Activated CD8-positive, alpha-beta memory T cell treated with anti-CD3 and anti-CD28 coated beads, Interleukin-2, amount 10 ng/mL, durations not matched to agents 7 days and 5 days (primary cell): ENCODE measurements at places on chromosomes 1 and 21. TPM values are rescaled to one million over a fixed set of nuclear protein-coding genes. Genes with fewer than 3 reads are reported as not detected.

Gene KDF1
- total RNA-seq: not detected

GRCh38 chr1:226121587-226122400 lies 59.3 kb downstream of the H3-3A start:
- no peaks in the 10 kb centered on the region for H3K36me3 ChIP-seq
- peak; percentile 77 for DNase-seq
- H3K4me1 ChIP-seq: peaks cover 30% of the 10 kb centered on the region
- peak overlapping the region; percentile 83 for H3K27ac ChIP-seq

DNA sequence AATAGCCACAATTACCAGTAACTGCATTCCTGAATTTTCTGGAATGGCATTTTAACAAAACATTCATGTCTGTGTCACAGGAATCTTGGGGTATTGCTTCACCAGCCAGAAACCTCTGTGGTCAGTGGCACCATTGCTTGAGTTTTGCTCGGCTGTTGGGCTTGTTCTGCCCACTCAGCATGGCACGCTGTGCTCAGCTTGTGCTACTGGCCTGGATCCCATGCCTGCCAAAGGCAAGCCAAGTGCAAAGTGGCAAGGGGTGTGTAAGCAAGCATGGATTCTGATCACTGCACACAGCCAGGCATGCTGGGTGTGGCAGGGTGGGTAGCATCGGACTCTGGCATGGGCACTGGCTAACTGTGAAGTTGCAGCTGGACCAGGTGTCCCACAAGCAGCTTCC lies 1150.9 kb downstream of the MRPL39 start:
- no peaks in the 10 kb centered on the region for H3K4me1 ChIP-seq
- H3K4me3 ChIP-seq: no peak overlapping the region
- H3K36me3 ChIP-seq: no peaks in the 10 kb centered on the region
- no peaks in the 10 kb centered on the region for H3K27me3 ChIP-seq

- no peak overlapping the region for H3K27ac ChIP-seq
- no peak overlapping the region for H3K4me3 ChIP-seq
- H3K36me3 ChIP-seq: peaks cover 6% of the 10 kb centered on the region
- H3K4me1 ChIP-seq: peaks cover 45% of the 10 kb centered on the region
- no peaks in the 10 kb centered on the region for H3K27me3 ChIP-seq
These were observed 45.8 kb downstream of the SSBP3 start for GRCh38 chr1:54360165-54361005.

GRCh38 chr1:156684227-156684782 lies 7.1 kb upstream of the NES start:
- peaks cover 52% of the 10 kb centered on the region for H3K27me3 ChIP-seq
- H3K4me3 ChIP-seq: no peak overlapping the region
- H3K27ac ChIP-seq: peak overlapping the region; percentile 24
- H3K4me1 ChIP-seq: peaks cover 25% of the 10 kb centered on the region
- H3K36me3 ChIP-seq: no peaks in the 10 kb centered on the region
- peak; percentile 77 for DNase-seq

- H3K4me1 ChIP-seq: peaks cover 27% of the 10 kb centered on the region
- no peak overlapping the region for H3K4me3 ChIP-seq
- no peaks in the 10 kb centered on the region for H3K27me3 ChIP-seq
- peaks cover 15% of the 10 kb centered on the region for H3K36me3 ChIP-seq
- H3K27ac ChIP-seq: no peak overlapping the region
- no peak for DNase-seq
These were observed 67.7 kb downstream of the PIK3R3 start for GRCh38 chr1:46064708-46065107.

Gene TSPAN2
- total RNA-seq: 1.2 TPM

DNA sequence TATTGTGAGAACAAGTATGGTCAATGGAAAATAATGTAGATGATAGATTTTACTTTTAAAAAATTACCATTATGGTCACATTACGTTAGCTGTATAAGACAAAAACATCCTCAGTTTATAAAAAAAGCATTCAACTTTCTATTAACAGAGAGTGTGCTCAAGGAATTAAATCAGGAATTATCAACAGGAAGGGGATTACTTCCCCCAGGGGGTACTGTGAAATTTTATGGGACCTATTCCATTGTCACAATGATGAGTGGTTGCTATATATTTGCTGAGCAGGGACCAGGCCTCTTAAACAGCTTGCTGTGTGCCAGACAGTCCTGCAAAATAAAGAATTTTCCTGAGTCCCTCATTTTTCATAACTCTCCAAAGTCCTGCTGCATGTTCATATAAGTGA lies 21.2 kb downstream of the JAM2 start:
- no peaks in the 10 kb centered on the region for H3K4me1 ChIP-seq
- no peak overlapping the region for H3K4me3 ChIP-seq
- no peaks in the 10 kb centered on the region for H3K36me3 ChIP-seq

GRCh38 chr1:26582836-26583460 lies 53.4 kb downstream of the RPS6KA1 start:
- DNase-seq: peak; percentile 84
- H3K27me3 ChIP-seq: no peaks in the 10 kb centered on the region
- no peaks in the 10 kb centered on the region for H3K36me3 ChIP-seq
- H3K27ac ChIP-seq: peak overlapping the region; percentile 61

GRCh38 chr1:46491443-46492268 lies 2.0 kb downstream of the DMBX1 start:
- peaks cover 19% of the 10 kb centered on the region for H3K4me1 ChIP-seq
- no peak for DNase-seq
- peaks cover 100% of the 10 kb centered on the region for H3K27me3 ChIP-seq
- H3K36me3 ChIP-seq: no peaks in the 10 kb centered on the region
- H3K4me3 ChIP-seq: no peak overlapping the region
- H3K27ac ChIP-seq: no peak overlapping the region

Gene KRTAP19-1
- total RNA-seq: not detected

Gene TPM3
- total RNA-seq: 780 TPM

Gene ELAVL4
- not detected for total RNA-seq

- peaks cover 21% of the 10 kb centered on the region for H3K36me3 ChIP-seq
- H3K27ac ChIP-seq: no peak overlapping the region
- H3K4me3 ChIP-seq: no peak overlapping the region
- peaks cover 11% of the 10 kb centered on the region for H3K4me1 ChIP-seq
- DNase-seq: no peak
These were observed 5.5 kb downstream of the RHOU start for GRCh38 chr1:228740543-228741317.
